SJSA1 (cell line): ENCODE measurements at places on chromosomes 4 and X. TPM values are rescaled to one million over a fixed set of nuclear protein-coding genes. Genes with fewer than 3 reads are reported as not detected.
A peak's percentile ranks its signal among the peaks of the same experiment; 100 is the strongest.

Gene CT55
- not detected in 2 replicates for total RNA-seq

Gene ARHGAP36
- not detected in 2 replicates for total RNA-seq

Gene GABRG1
- not detected in 2 replicates for total RNA-seq

Gene GPRIN3
- not detected in 2 replicates for total RNA-seq

Gene AKAP14
- not detected in 2 replicates for total RNA-seq

Gene NCAPG
- total RNA-seq, result 53.9 and 54.1 TPM in 2 replicates

Gene S100G
- not detected in 2 replicates for total RNA-seq

Gene IL1RAPL1
- not detected in 2 replicates for total RNA-seq

Gene CRMP1
- total RNA-seq, result not detected in 2 replicates

Gene NOCT
- total RNA-seq, result 29.7 and 35.8 TPM in 2 replicates

Gene FAM9B
- not detected in 2 replicates for total RNA-seq

DNA sequence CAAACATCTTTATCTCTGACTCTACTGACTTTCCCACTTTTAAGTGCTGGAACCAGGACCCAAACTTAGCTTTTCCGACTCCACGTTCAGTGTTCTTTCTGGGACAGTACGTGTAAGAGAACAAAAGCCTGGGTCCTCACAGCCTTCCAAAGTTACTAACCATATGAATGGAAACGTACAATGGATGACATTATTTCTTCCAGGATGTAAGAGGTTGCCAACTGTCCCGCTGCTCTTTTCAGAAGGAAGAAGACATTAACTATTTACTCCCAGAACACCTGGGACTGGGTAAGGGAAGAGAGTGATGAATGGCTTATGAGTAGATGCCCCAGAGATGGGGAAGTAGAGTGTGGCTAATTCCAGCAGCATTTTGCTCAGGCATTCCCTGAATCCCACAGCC is 114.7 kb downstream of the TRAPPC11 start:
- DNase-seq, result no peak

- DNase-seq, result peak; percentile 49
Observed at GRCh38 chr4:183503497-183504063, 1.3 kb upstream of the ING2 start.

GRCh38 chrX:68114573-68115129 is 318.6 kb downstream of the OPHN1 start:
- peak; percentile 45 for DNase-seq

GRCh38 chrX:38271154-38271716 is 50.6 kb upstream of the SRPX start:
- DNase-seq, result no peak

DNA sequence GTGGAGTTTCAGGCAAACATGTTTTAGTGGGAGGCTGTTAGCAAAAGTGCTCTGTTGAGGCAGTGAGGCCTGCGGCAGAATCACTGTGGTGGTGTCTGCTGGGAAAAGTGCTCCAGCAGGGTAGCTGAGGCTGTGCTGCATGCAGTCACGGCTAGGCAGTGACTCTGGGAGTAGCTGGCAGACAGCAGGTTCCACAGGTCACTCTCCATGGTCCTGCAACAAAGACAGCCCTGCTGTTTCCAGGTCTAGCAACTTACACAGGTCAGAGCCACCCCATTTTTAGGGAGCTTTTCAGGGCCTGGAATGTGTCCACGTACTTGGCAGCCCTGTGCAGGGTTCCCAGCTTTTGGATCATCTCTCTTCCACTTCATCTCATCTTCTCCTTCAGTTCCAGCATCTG is 184.3 kb downstream of the NAA11 start:
- DNase-seq, result no peak

DNA sequence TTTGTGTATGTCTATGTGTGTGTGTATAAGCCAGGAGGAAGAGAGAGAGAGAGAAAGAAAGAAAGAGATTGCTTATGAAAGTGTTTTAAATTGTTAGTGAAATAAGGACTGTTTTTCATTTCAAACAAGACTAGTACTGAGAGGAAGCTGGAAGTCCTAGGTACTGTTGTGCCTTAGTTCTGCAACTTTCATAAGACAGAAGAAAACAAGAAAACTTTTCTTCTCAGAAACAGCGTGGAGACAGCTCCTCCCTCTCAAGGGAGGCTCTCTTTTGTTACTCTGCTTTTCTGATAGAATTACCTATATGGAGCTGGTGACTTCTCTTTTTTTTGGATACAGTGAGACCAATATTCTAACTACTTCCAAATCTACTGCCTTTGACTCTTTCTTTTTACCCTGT is 62.5 kb downstream of the BANK1 start:
- DNase-seq, result no peak

- no peak for DNase-seq
Observed at GRCh38 chr4:88526221-88526815, 2.7 kb upstream of the PYURF start.

DNA sequence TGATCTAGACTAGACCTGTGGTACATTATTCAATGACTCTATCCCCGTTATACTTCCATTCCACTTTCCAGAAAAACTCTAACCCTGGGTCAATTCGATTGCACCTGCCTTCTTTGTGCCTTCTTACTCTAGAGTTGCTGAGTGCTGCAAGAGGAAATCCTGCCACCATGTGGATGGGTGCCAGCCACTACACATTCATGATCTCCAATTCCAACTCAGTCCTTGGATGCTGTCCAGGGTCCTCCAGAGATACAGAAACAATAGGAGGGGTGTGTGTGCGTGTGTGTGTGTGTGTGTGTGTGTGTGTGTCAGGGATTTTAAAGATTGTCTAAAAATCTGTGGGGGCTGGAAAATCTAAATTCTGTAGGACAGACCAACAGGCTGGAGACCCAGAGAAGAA is 42.9 kb upstream of the INTS6L start:
- peak; percentile 6 for DNase-seq

GRCh38 chr4:115028682-115029410 is 84.6 kb downstream of the NDST4 start:
- no peak for DNase-seq

GRCh38 chr4:109174224-109174953 is 128.1 kb downstream of the COL25A1 start:
- DNase-seq, result no peak

GRCh38 chr4:10115271-10115796 is 1.3 kb downstream of the WDR1 start:
- no peak for DNase-seq

GRCh38 chr4:98747393-98748091 is 89.1 kb upstream of the TSPAN5 start:
- DNase-seq, result no peak

DNA sequence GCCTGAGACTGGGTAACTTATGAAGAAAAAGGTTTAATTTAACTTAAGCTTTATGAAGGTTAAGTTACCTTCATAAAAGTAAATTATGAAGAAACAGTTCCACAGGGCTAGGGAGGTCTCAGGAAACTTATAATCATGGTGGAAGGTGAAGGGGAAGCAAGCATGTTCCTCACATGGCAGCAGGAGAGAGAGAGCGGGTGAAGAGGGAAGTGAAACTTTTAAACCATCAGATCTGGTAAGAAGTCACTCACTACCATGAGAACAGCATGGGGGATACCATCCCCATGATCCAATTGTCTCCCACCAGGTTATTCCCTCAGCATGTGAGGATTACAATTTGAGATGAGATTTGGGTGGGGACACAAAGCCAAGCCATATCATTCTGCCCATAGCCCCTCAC is 944.7 kb upstream of the NDST4 start:
- no peak for DNase-seq

DNA sequence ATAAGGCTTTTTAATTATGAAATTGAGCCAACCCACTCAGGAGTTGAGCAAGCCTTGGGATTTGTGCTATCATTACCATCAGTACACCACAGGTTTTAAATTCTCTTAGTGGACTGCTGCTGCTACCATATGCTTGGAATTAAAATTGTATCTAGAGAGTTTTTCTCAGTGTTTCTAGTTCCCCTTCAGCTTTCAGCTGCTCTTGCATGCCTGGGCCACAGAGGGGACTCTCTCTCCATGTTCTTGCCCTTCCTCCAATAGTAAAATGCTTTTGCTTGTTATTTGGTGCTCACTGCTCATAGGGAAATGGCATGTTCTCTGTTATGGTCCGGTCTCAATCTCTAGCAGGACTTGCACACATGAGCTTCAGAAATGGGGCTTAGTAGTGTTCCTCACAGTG is 101.9 kb downstream of the IGSF1 start:
- DNase-seq, result no peak

DNA sequence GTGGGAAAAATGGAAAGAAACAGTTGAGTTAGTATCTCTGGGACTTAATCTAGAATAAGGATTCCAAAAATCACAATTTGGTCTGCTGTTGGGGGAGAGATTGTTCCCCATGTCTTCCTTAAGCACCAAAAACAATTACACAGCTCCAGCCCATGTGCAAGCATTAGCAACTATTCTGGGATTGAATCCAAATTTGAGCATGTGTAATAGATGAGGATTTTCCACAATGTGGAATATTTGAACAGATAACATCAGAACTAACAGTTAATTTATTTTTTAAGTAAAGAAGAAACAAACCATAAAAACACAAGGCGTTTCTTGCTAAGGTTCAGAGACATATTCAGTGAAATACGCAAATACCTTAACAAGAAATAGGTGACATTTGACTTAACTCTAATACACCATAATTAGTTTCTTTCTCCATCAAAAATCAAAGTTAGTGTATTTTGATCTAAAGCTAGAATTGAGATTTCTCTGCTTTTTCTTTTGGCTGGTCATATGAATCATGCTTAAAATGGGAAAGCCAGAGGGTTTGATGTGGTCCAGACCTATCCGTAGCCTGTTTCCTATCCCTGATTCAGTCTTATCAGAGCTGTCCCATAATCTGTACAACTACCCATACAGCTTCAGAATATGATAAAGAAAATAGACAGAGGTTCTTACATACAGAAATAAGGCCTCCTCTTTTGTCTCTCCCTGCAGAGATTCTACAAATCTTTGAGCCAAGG is 413.4 kb downstream of the PACRGL start:
- DNase-seq, result no peak

GRCh38 chr4:1113311-1114009 is at the start of gene RNF212:
Gene RNF212 (minus strand): TSS chr4:1113564. CDS start chr4:1113464, 100 bp downstream.
- no peak for DNase-seq

DNA sequence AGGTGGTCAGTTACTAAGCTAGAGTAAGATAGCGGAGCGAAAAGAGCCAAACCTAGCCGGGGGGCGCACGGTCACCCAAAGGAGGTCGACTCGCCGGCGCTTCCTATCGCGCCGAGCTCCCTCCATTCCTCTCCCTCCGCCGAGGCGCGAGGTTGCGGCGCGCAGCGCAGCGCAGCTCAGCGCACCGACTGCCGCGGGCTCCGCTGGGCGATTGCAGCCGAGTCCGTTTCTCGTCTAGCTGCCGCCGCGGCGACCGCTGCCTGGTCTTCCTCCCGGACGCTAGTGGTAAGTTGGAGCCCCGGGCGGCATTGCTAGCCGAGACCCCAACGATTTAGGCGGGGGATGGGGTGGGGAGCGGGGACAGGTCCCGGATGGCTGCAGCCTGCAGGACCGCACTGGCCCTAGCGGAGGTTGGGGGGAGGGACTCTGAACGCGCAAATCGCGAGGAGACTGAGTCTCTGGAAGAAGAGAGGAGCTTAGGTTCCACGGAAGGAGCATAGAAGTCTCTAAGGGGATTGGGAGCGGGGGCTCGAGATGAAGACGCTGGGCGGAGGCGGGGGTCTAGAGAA is 573 bp downstream of the HTR2C start:
- DNase-seq, result no peak

GRCh38 chr4:7726665-7727413 is 212.8 kb downstream of the AFAP1 start:
- DNase-seq, result no peak

GRCh38 chr4:166435449-166435848 is 562.4 kb downstream of the TLL1 start:
- DNase-seq, result peak; percentile 31

- DNase-seq, result no peak
Observed at GRCh38 chr4:1458581-1458980, 52.3 kb upstream of the NKX1-1 start.

DNA sequence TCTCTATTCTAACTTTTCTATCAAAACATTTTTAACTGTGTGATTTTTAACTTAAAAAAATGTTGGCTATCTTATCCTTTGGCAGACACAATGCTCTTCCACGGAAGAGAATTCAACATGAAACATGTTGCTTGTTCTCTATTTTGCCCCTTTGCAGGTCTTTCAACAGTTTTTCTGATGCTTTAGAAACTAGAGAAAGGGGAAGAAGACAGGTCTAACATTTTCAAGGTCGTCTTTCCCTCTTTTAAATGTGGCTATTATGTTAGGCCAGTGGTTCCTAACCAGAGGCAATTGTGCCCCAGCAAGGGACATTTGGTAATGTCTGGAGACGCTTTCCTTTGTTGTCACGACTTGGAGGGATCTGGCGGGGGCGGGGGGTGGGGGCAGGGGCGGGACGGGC is 95.0 kb downstream of the SH3KBP1 start:
- no peak for DNase-seq

DNA sequence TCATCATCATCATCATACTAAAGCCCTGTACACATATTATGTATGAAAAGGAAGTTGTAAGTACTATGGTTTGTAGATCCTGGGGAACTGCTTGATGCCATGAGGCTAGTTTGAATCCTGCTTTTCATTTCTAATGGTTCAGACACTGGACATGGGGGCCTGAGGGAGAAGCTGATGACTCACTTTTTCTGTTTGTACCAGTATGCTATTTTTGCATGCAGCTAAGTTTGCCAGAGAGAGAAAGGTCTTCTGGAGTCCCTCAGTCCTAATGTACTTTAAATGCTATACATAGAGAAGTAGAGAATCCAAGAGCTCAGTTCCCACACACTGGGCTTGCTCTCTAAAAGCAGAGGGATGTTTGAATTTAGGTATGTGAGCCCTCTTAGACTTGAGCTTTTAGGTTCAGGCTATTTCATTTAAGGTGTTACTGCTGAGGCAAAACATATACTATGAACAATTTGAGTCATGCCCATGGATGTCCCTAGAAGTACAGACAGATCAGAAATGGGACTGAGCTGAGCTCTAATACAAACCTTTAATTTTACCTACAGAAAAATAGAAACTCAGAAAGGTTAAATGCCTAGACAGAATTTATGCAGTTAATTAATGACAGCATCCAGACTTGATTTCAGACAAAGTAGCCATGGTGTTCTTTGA is 17.6 kb upstream of the HS3ST1 start:
- no peak for DNase-seq

DNA sequence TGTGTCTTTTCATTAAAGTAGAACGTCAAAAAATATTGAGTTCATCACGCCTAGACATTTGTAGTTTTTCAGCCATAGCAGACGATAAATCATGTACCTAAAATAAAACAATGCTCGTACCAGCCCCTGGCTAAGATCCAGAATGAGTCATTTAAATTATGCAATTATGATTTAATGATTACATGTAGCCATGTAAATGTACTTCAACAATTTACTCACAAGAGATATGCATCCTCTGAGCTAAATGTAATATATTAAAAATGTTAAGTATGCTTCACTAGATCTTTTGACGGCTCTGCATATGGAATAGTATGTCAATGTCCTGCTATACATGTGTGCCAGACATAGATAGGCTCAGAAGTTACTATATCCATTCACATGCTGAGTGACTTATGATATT is 1077.8 kb downstream of the ARAP2 start:
- no peak for DNase-seq

DNA sequence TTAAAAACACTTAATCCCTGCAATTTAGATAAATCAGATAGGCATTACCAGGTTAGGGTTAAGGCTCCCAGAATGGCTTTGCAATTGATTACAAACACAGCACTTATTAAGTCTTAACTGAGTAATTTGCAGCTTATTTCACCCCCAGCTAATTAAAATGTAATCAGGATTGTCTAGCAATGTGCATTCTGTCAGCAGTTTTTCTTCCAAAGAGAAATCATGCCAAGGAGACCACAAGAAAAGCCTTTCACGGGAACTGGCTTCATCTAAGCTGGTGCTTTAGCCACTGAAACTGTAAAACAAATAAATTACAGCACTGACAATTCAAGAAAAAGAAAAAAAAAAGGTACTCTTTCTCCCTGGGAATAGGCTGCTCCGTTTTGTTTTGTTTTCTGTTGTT is 2.1 kb downstream of the ANOS1 start:
- DNase-seq, result no peak

GRCh38 chr4:120733968-120734367 is 188.6 kb downstream of the PRDM5 start:
- no peak for DNase-seq
